ENCODE measurements at places on chromosomes 2 and 18.

GRCh38 chr2:82062463-82062862, 1757.9 kb upstream of the LRRTM1 start:
- DNase-seq, result no peak

DNA sequence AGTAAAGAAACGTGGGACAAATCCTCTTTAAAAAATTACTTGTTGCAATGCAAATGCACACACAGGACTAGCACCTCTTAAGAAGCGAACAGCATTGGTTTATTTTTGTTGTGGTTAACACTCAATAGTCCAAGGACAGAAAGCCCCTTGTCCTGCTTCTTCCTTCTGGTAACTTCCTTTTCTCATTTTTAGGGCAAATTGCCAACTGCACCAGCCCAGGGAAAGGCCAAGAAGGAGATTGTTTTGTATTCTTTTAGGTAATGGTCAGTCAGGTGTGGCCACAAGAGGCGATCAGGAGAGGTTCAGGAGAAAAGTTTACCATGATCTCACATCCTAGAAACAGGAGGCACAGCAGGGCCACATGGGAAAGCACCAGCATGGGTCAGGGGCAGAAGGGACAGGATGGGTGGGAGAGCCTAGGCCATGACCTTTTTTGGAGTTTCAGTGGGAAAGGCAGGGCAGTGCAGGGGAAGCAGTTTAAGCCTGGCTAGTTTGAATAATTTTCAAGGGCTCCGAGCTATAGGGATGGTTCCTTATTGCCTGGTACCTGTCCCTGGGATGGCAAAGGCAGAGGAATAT, 73.0 kb downstream of the CHRNA1 start:
- no peak for DNase-seq

GRCh38 chr18:72866442-72866900, 1.3 kb downstream of the NETO1 start:
- no peak for DNase-seq

GRCh38 chr2:168814939-168815907, 12.8 kb downstream of the NOSTRIN start:
- DNase-seq, result no peak

DNA sequence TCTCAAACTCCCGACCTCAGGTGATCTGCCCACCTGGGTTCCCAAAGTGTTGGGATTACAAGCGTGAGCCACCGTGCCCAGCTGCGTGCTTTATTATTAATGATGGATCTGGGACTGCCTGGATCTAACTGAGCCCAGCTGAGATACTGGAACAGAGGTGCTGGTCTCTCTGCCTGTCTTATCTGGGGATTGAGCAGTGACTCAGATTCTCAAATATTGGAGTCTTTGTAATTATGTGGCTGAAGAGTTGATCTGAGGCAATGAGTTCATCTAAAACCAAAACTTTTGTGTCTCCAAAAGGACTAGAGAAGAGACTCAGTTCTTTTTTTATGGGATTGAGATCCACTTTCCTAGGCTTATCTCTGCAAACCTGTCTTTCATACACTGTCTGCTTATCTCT, 16.3 kb downstream of the PLEKHB2 start:
- no peak for DNase-seq

DNA sequence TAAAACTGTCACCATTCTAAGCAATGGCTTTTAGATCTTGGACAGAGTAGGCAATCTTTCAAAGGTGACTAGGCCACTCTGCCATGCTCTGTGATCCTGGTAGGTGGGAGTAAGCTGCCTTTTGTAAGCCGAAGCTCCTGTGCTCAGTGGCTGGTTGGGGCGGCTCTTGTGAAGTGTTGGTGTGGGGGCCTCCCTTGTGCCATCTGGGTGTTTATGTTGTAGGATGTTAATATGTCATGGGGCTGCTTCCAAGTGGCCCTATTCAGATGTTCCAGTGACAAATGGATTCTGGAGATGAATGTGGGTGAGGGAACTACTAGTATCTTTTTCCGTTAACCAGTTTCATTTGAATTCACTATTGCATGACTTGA, 116.8 kb upstream of the SPRED2 start:
- no peak for DNase-seq

GRCh38 chr2:69961496-69961895, at the start of gene ASPRV1:
Gene ASPRV1 (minus strand): TSS chr2:69961631. CDS start chr2:69961436, 195 bp downstream.
- DNase-seq, result no peak

DNA sequence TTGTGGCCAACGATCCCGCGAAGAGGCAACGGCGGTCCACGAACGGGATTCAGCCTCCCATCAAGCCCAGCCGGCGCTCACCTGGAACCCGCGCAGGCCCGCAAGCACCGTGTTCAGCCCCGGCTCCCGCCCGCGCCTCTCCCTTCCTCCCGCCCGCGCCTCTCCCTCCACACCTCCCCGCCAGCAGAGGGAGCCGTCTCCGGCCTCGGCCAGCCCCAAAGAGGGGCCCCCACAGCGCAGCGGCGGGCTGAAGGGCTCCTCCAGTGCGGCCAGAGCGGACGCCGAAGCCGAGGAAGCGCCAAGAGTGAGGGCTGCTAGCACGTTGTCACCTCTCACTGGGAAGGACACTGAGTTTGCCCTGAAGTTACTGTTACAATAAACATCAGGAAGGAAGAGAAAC, 55.3 kb upstream of the LAPTM4A start:
- DNase-seq, result peak; percentile 14

GRCh38 chr2:177822941-177823340, 249.6 kb downstream of the PDE11A start:
- no peak for DNase-seq

- no peak for DNase-seq
These were observed 8.9 kb upstream of the SPDYA start for GRCh38 chr2:28801726-28802125.

GRCh38 chr2:111035830-111036441, 84.8 kb upstream of the BCL2L11 start:
- DNase-seq, result no peak

DNA sequence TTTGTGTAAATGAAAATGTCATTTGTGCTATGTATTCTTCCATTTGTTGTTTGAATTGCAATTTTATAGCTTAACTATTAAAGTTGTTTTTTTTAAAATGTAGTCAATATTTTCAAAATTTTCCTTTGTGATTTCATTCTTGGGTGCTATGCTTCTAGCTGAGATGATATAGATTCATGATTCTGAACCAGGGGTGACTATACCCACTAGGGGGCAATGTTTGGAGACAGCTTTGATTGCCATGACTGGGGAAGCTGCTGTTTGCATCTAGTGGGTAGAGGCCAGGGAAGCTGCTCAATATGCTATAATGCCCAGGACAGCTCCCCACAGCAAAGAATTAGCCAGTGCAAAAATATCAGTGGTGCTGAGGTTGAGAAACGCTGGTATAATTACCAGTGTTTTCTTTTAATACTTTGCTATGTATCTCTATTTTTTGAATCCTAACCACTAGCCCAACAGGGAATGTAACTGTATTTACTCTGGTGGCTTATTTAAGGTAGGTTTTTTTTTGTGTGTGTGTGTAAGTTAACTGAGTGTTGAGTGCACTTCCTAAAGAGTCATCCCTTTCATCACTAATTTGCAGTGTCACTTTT, 99.7 kb downstream of the MEP1B start:
- DNase-seq, result no peak

GRCh38 chr2:235949567-235950472, 218.4 kb downstream of the GBX2 start:
- no peak for DNase-seq

DNA sequence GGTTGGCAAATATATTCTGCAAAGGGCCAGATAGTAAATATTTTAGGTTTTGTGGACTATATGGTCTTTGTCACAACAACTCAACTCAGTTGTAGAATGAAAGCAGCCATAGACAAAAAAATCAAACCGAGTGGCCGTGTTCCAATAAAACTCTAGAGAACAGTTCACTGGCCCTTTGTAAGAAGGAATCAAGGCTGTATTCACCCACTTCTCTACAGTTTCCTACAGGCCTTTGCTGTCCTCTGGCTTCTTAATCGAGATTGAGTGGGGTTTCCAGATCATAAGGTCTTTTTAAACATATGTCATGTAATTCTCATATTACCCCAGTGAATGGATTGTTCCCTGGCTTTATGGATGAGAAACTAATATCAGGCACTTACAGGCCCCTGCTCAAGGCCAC, 448.9 kb upstream of the ETAA1 start:
- no peak for DNase-seq

- DNase-seq, result no peak
These were observed 19.9 kb upstream of the IL1RL1 start for GRCh38 chr2:102291319-102292075.

GRCh38 chr2:200763422-200763821, 48.3 kb upstream of the BZW1 start:
- DNase-seq, result no peak

- DNase-seq, result no peak
These were observed 941 bp downstream of the SKOR2 start for GRCh38 chr18:47250391-47251046.

DNA sequence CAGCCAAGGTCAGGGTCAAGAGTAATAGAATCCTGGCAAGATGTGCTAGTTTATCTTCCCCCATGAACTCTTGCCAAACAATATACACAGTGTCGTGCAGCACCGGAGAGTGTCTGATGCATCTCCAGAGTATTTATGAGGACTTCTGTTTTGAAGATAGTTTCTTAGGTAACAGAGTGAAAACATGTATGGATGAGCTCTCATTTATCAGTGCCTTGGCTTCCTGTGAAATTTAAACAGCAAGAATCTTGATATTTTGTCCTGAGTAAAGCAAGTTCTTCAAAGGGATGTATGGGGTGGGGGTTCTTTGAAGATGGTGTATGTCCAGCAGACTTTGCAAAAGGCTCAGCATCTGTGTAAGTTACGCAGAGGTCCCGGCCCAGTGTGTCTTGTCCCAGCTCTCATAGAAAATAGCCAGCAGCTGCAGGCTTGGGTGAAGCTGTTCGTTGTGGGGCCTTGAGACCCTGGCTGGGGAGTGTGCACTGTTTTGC, 361.0 kb upstream of the NT5C1B start:
- no peak for DNase-seq

GRCh38 chr2:230614913-230615332, 97.7 kb upstream of the CAB39 start:
- DNase-seq, result no peak

DNA sequence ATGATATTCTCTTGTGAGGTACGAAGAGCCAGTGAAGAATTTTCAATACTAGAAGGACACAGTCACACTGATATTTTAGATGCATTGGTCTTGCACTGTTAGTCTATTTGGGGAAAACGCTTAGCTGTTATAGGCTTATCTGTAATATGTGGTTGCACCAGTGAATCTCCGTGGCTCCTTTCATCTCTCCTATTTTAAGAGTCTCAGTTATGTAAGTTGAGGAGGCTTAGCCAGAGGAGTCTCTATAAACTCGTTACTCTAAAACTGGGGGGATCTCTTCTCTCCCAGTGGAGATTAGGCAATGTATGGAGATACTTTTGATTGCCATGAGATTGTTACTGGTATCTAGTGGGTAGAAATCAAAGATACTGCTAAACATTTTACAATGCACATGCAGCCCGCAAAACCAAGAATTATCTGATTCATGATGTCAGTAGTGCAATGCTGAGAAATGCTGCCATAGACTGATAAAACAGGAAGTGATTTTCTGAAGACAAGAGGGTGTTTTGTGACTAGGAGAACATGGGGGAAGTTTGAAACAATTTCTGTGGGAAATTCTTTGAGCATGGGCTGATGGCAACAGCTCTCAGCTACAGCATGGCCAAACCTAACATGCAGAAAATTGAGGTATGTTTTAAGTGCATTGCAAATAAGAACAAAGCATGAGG, 339.1 kb downstream of the SOX11 start:
- no peak for DNase-seq

- DNase-seq, result no peak
These were observed 92.3 kb upstream of the SMAD2 start for GRCh38 chr18:48022531-48023329.

GRCh38 chr2:189312211-189312610, 129.1 kb upstream of the WDR75 start:
- no peak for DNase-seq

GRCh38 chr2:222891890-222892289, 31.1 kb downstream of the ACSL3 start:
- no peak for DNase-seq

GRCh38 chr2:2226326-2226725, 104.7 kb downstream of the MYT1L start:
- DNase-seq, result no peak

DNA sequence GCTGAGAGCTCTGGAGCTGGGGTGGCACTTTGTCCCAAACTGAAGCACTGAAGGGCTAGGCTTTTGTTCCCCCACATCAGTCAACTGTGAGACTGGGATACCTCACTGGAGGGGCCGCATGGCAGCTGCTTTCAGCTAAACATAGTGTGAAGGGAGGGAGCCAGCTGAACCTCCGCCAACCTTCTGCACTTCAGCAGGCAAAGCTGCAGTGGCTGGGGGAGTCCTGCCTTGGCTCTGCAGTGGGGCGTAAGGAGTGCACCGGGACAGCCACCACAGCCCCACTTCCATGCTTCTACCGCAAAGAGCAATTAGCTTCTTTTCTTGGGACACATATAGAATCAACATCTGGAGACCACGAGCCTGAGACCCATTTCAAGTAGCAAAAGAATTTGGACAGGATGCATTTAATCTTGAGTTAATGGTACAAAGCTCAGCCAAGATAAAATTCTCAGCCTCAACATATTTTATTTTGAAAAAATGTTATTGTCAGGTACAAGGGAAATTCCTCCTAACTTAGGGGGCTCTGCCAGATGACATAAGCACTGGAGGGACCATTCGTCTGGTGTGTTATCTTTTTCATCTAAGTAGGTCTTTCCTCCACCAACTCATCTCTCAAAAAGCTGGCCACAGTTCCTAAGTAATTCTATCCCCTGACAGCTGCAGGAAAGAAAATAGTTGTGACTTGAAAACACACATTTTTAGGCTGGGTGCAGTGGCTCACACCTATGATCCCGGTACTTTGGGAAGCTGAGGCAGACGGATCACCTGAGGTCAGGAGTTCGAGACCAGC, 25.6 kb upstream of the MYCN start:
- DNase-seq, result no peak

DNA sequence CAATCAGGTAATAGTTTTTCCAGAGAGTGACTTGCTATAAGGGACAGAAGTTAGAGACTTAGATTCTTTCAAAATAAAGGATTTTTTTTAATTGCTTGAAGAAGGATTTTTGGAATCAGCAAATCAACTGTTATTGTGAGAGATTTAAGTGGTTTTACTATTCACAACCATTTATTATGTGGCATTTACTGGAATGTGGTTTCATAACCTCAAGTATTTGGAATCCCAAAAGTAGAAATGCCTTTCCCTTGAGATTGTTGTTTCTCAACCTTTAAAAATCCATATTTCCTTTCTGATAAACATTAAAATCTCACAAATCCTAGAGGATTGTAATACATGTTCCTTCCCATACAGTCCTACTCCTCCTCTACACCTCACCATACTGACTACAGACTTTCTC, 5.0 kb downstream of the TANK start:
- no peak for DNase-seq

- peak; percentile 89 for DNase-seq
These were observed 21.0 kb downstream of the INPP4A start for GRCh38 chr2:98465456-98466226.

- no peak for DNase-seq
These were observed 7.5 kb downstream of the RIOK3 start for GRCh38 chr18:23460285-23461273.

DNA sequence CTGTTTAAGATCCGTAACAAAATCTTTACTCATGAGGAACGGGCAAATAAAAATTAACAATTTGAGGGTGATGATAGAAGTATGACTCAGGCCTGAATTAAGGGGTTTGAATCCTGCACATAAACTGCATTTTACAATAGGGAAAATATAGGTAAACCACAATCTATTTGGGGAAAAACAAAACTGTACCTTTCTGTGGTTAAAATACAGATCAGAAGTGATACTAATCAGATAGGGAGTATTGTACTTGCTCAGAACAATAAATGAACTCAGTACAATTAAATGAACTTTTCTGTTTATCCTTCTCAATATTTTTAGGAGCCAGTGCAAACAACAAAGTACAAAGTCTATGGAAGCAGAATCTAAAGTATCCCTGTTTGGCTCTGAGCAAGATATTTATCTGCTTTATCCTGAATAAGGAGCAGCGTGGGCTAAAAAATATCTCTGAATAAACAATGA, 287.3 kb downstream of the ZNF385B start:
- no peak for DNase-seq
